ENCODE measurements at places on chromosomes 5 and 9.
A peak's percentile ranks its signal among the peaks of the same experiment; 100 is the strongest.

- no peak overlapping the region for H3K4me3 ChIP-seq
- peak overlapping the region; percentile 49 for H3K27ac ChIP-seq
- H3K36me3 ChIP-seq: peaks cover 52% of the 10 kb centered on the region
These were observed 183.9 kb downstream of the SMARCA2 start for GRCh38 chr9:2198956-2199635.

GRCh38 chr5:37184748-37185364, 64.3 kb downstream of the CPLANE1 start:
- H3K27ac ChIP-seq: no peak overlapping the region
- DNase-seq: no peak
- peaks cover 11% of the 10 kb centered on the region for H3K36me3 ChIP-seq

GRCh38 chr5:11139217-11139865, 378.3 kb upstream of the DAP start:
- no peak for DNase-seq
- no peak overlapping the region for H3K27ac ChIP-seq
- no peak overlapping the region for H3K4me3 ChIP-seq

- no peak within 1 kb of the TSS for H3K27ac ChIP-seq
- H3K4me1 ChIP-seq: no peaks in the 10 kb centered on the region
- no peaks in the 10 kb centered on the region for H3K36me3 ChIP-seq
- H3K4me3 ChIP-seq: no peak within 1 kb of the TSS
- peaks cover 47% of the 10 kb centered on the region for H3K27me3 ChIP-seq
These were observed at the start of gene PRUNE2 for GRCh38 chr9:76905791-76906646. Gene PRUNE2 (minus strand): TSS chr9:76906114. CDS start chr9:76905963, 151 bp downstream.

DNA sequence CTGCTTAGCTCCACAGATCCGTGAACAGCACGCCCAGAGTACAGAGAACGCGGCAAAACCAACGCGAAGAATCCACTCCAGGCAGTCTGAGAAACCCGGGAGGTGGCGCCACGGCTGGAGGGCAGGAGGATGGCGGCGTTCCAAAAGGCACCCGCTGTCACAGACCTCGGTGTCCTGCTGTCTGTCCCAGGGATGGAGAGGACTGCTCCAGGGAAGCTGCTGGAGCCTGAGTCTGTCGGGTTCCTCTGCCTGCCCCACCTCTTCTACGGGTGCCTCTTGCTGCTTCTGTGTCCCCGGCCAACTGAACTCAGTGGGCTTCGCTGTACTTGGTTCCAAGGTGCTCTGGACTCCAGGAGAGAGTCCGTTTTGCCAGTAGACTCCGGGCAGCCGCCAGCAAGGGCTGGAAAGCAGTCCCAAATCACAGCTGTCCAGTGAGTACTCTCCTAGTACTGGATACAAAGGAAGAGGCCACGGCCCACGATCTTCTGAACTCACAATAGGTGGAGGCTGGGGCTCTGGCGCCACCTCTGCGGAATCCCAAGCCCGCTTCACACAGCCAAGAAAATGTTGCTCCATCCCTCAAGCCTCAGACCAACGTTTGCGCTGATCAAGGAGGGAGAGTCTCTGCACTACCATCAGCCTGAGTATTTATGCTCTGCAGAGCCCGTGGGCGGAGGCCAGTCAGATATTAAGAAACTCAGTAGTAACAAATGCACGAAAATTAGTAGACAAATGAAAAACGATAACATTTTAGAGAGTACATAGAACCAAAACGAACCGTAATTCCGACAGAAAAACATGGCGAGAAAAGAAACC, 440 bp downstream of the ANXA2R start:
- no peaks in the 10 kb centered on the region for H3K27me3 ChIP-seq
- peak; percentile 69 for DNase-seq
- peak overlapping the region; percentile 87 for H3K4me3 ChIP-seq

DNA sequence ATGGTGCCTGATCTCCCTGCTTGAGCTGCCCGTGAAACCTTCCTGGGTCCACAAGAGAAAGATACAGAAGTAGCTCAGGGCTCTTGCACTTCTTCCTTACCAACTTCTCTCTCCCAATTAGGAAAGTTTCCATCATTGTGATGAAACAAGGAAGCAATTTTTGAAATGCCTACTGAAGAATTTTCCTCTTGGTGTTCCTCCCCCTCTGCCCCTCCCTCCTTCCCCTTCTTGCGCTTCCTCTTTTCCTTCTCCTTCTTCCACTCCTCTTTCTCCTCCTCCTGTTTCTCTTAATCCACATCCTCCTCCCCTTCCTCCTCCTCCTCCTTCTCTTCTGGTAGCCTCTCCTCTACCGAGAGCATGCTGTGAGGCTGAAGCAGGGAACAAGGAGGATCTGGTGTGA, 36.3 kb upstream of the OTULINL start:
- no peaks in the 10 kb centered on the region for H3K27me3 ChIP-seq
- no peak overlapping the region for H3K27ac ChIP-seq
- peaks cover 7% of the 10 kb centered on the region for H3K4me1 ChIP-seq
- no peak overlapping the region for H3K4me3 ChIP-seq
- DNase-seq: no peak

GRCh38 chr5:160441311-160441781, 19.7 kb downstream of the PTTG1 start:
- H3K27me3 ChIP-seq: peaks cover 2% of the 10 kb centered on the region
- peaks cover 73% of the 10 kb centered on the region for H3K4me1 ChIP-seq
- DNase-seq: no peak
- no peak overlapping the region for H3K4me3 ChIP-seq
- peaks cover 3% of the 10 kb centered on the region for H3K36me3 ChIP-seq

DNA sequence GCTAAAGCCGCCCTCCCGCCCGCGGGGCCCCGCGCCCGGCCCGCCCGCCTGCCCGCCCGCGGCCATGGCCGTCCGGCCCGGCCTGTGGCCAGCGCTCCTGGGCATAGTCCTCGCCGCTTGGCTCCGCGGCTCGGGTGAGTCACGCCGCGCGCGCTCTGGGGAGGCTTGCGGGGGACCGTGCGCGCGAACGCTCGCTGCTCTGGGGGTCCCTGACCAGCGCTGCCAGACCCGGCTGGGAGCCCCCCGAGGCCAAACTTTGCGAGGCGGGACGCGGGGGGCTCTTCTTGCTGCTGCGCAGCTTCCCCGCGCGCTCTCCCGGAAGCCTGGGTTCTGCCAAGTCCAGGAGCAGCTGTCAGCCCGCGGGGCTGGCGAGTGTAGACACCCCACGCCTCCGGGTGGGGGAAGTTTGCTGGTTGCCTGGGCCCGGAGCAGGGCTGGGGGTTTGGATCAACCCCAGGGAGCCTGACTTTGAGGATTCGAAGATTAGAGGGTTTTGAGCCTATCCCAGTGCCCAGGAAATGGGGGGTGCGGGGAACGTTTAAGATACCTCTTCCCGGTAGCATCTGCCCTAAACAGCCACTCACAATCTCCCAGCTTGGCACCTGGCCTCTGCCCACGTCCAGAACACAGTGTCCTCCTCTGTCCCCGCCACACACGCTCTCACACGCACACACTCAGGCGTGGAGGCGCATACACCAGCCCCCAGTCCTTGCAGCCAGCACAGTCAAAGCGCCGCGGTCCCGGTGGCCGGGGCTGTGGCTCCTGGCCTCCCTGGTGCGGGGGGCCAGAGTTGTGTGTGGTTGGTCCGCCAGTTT, 535 bp downstream of the UNC5A start:
- peaks cover 12% of the 10 kb centered on the region for H3K4me1 ChIP-seq
- peaks cover 75% of the 10 kb centered on the region for H3K27me3 ChIP-seq
- H3K27ac ChIP-seq: no peak overlapping the region
- no peaks in the 10 kb centered on the region for H3K36me3 ChIP-seq
- peak overlapping the region; percentile 70 for H3K4me3 ChIP-seq

- H3K4me3 ChIP-seq: no peak overlapping the region
- no peak overlapping the region for H3K27ac ChIP-seq
- H3K27me3 ChIP-seq: no peaks in the 10 kb centered on the region
- H3K4me1 ChIP-seq: no peaks in the 10 kb centered on the region
These were observed 946.3 kb downstream of the DTWD2 start for GRCh38 chr5:118042076-118042475.

- H3K27ac ChIP-seq: no peak overlapping the region
- DNase-seq: no peak
- peaks cover 5% of the 10 kb centered on the region for H3K27me3 ChIP-seq
- no peak overlapping the region for H3K4me3 ChIP-seq
- H3K36me3 ChIP-seq: no peaks in the 10 kb centered on the region
- peaks cover 2% of the 10 kb centered on the region for H3K4me1 ChIP-seq
These were observed 35.7 kb upstream of the PPP1R26 start for GRCh38 chr9:135443797-135444425.

GRCh38 chr9:109242014-109242413, 75.0 kb upstream of the FRRS1L start:
- H3K4me1 ChIP-seq: peaks cover 1% of the 10 kb centered on the region
- H3K36me3 ChIP-seq: no peaks in the 10 kb centered on the region
- H3K27ac ChIP-seq: no peak overlapping the region
- no peak overlapping the region for H3K4me3 ChIP-seq

DNA sequence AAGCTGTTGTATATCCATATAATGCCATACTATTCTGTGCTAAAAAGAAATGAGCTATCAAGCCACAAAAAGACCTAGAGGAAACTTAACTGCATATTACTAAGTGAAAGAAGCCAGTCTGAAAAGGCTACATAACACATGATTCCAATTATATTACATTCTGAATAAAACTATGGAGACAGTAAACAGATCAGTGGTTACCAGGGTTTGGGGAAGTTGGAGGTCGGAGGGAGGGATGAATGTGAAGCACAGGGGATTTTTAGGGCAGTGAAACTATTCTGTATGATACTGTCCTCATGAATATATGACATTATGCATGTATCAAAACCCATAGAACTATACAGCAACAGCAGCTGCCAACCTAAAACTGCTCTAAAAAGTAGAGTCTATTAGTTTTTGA, 5.6 kb upstream of the RFK start:
- H3K36me3 ChIP-seq: no peaks in the 10 kb centered on the region
- no peak overlapping the region for H3K4me3 ChIP-seq
- DNase-seq: no peak
- peaks cover 29% of the 10 kb centered on the region for H3K4me1 ChIP-seq
- H3K27ac ChIP-seq: no peak overlapping the region

GRCh38 chr5:131228646-131229045, 35.2 kb upstream of the CDC42SE2 start:
- peaks cover 12% of the 10 kb centered on the region for H3K4me1 ChIP-seq
- DNase-seq: no peak
- no peaks in the 10 kb centered on the region for H3K36me3 ChIP-seq
- no peak overlapping the region for H3K4me3 ChIP-seq
- H3K27me3 ChIP-seq: no peaks in the 10 kb centered on the region
- H3K27ac ChIP-seq: no peak overlapping the region

- H3K36me3 ChIP-seq: no peaks in the 10 kb centered on the region
- H3K27ac ChIP-seq: no peak overlapping the region
- H3K27me3 ChIP-seq: peaks cover 2% of the 10 kb centered on the region
These were observed 119.9 kb downstream of the ADAMTS2 start for GRCh38 chr5:179225387-179225786.

- H3K27me3 ChIP-seq: peaks cover 3% of the 10 kb centered on the region
- H3K4me1 ChIP-seq: peaks cover 2% of the 10 kb centered on the region
- no peak overlapping the region for H3K4me3 ChIP-seq
- no peak overlapping the region for H3K27ac ChIP-seq
- DNase-seq: no peak
- no peaks in the 10 kb centered on the region for H3K36me3 ChIP-seq
These were observed 16.8 kb downstream of the GLDC start for GRCh38 chr9:6628704-6629103.

DNA sequence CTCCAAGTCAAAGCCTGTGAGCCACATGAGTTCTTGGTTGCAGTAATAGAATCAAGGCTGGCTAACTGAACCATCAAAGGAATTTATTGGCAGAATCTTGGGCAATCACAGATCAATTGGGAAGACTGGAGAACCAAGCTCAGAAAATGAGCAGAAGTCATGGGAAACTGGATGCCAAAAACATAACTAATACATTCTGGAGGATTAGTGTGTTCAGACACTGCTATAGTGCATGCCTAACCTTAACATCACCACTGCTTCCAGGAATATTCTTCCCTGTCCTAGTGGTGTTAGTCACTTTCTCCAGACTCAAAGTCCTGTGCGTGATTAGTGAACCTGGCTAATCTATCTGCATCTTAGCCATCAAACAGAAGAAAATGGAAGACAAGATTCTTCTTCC, 843.7 kb downstream of the EFNA5 start:
- H3K27me3 ChIP-seq: no peaks in the 10 kb centered on the region
- DNase-seq: no peak
- H3K27ac ChIP-seq: no peak overlapping the region
- no peaks in the 10 kb centered on the region for H3K36me3 ChIP-seq

GRCh38 chr9:29793970-29794369, 2220.7 kb upstream of the C9orf72 start:
- DNase-seq: no peak
- H3K36me3 ChIP-seq: no peaks in the 10 kb centered on the region
- no peak overlapping the region for H3K4me3 ChIP-seq
- no peak overlapping the region for H3K27ac ChIP-seq
- no peaks in the 10 kb centered on the region for H3K27me3 ChIP-seq

GRCh38 chr5:78718824-78719223, 70.3 kb upstream of the LHFPL2 start:
- DNase-seq: no peak
- peaks cover 6% of the 10 kb centered on the region for H3K4me1 ChIP-seq
- peaks cover 4% of the 10 kb centered on the region for H3K27me3 ChIP-seq
- no peak overlapping the region for H3K27ac ChIP-seq
- H3K36me3 ChIP-seq: no peaks in the 10 kb centered on the region
- H3K4me3 ChIP-seq: no peak overlapping the region

DNA sequence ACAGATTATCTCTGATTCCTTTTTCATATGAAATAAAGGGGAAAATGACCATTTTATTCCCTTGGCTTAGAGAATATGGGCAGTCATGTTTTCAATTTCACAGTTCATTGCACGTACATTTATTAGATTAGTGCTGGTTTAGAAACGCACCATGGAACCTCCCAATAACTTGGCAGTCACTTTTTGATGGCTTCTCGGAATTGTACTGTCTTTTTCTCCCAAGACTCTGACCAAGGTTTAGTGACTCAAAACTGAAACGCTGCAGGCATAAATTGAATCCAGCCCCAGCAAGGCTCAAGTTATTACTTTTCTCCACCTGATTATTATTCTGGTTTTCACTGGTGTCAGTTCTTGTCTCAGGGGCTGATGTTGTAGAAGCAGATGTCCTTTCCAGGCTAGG, 55.6 kb upstream of the EGFLAM start:
- DNase-seq: no peak
- no peaks in the 10 kb centered on the region for H3K36me3 ChIP-seq
- H3K4me3 ChIP-seq: no peak overlapping the region
- H3K4me1 ChIP-seq: no peaks in the 10 kb centered on the region
- peaks cover 5% of the 10 kb centered on the region for H3K27me3 ChIP-seq
- no peak overlapping the region for H3K27ac ChIP-seq

GRCh38 chr5:159422910-159423309, 92.6 kb upstream of the IL12B start:
- no peaks in the 10 kb centered on the region for H3K27me3 ChIP-seq
- no peak overlapping the region for H3K27ac ChIP-seq
- DNase-seq: no peak
- H3K36me3 ChIP-seq: no peaks in the 10 kb centered on the region
- no peak overlapping the region for H3K4me3 ChIP-seq

- H3K27ac ChIP-seq: no peak overlapping the region
- H3K27me3 ChIP-seq: no peaks in the 10 kb centered on the region
- DNase-seq: no peak
- no peaks in the 10 kb centered on the region for H3K36me3 ChIP-seq
- no peak overlapping the region for H3K4me3 ChIP-seq
- no peaks in the 10 kb centered on the region for H3K4me1 ChIP-seq
These were observed 142.2 kb upstream of the ZNF366 start for GRCh38 chr5:72649449-72649848.

GRCh38 chr5:172494630-172495505, 40.5 kb upstream of the SH3PXD2B start:
- no peaks in the 10 kb centered on the region for H3K4me1 ChIP-seq
- H3K27ac ChIP-seq: no peak overlapping the region
- H3K27me3 ChIP-seq: peaks cover 9% of the 10 kb centered on the region
- no peak overlapping the region for H3K4me3 ChIP-seq
- no peak for DNase-seq
- no peaks in the 10 kb centered on the region for H3K36me3 ChIP-seq

GRCh38 chr5:147670815-147671214, 111.7 kb downstream of the JAKMIP2 start:
- no peaks in the 10 kb centered on the region for H3K4me1 ChIP-seq
- peaks cover 6% of the 10 kb centered on the region for H3K36me3 ChIP-seq
- no peak overlapping the region for H3K4me3 ChIP-seq
- no peaks in the 10 kb centered on the region for H3K27me3 ChIP-seq
- DNase-seq: no peak

Measured in activated naive CD8-positive, alpha-beta T cell treated with anti-CD3 and anti-CD28 coated beads, Interleukin-2, amount 50 U/mL, for 24 hours (primary cell).